ENCODE measurements at places on chromosomes 1 and 21.

- DNase-seq: no peak
Observed at GRCh38 chr1:219689774-219690173, 76.9 kb upstream of the ZC3H11B start.

DNA sequence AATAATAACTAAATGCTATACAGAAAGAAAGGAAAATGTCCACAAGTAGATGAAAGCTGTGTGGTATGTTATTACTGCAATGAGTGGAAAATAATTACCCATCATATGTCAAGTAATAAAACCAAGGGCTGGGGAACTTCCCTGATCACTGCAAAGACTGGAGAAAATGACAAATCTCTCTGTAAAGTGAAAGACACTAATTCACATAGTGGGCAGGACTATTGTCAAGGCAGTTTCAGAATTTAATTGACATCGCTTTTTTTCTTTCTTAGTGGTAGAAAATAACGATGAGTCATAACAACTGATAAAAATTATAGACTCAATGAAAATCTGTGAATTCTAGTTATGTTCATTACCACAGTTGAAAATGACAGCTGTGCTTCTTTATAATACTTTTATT, 153.7 kb upstream of the ST6GALNAC5 start:
- DNase-seq: no peak

GRCh38 chr1:31412732-31413404, at the start of gene SERINC2:
Gene SERINC2 (plus strand): TSS chr1:31413213. CDS start chr1:31413266, 53 bp downstream.
- DNase-seq: no peak

- no peak for DNase-seq
Observed at GRCh38 chr1:179938752-179939151, 15.9 kb upstream of the CEP350 start.

- DNase-seq: no peak
Observed at GRCh38 chr1:100703716-100704115, 15.8 kb upstream of the VCAM1 start.

DNA sequence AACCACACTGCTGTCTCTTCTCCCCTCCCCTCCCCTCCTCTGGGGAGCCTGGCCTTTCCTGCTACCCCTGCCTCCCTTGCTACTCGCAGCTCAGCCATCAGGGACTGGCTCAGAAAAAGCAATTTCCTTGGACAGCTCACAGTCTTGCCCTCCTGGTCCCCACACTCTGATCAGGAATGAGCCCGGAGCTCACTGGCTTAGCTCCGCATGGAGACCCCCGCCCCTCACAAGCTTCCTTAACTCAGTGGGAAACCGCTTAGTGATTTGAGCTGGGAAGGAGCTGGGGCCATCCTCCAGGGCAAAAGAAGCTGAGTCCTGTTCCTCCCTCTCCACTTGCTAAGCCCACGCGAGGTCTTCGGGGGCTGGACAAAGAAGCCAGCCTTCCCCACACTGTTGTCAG, 70.3 kb upstream of the ACTL8 start:
- DNase-seq: no peak

DNA sequence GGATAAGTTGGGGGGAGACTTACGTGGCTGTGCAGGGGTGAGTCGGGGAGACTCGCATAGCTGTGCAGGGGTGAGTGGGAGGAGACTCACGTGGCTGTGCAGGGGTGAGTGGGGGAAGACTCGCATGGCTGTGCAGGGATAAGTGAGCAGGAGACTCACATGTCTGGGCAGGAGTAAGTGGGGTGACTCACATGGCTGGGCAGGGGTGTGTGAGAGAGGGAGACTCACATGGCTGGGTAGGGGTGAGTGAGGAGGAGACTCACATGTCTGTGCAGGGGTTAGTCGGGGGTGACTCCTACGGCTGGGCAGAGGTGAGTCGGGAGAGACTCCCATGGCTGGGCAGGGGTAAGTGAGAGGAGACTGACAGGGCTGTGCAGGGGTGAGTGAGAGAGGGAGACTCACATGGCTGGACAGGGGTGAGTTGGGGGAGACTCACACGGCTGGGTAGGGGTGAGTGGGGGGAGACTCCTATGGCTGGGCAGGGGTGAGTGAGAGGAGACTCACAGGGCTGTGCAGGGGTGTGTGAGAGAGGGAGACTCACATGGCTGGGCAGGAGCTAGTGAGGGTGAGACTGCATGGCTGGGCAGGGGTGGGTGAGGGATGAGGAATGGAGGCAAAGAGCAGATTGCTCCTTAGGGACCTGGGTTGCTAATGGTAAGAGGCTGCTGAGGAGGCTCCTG, 56.0 kb upstream of the ABCG1 start:
- no peak for DNase-seq

- peak; percentile 55 for DNase-seq
Observed at GRCh38 chr1:117059334-117059677, 820 bp upstream of the TTF2 start.

- DNase-seq: no peak
Observed at GRCh38 chr1:232472485-232473041, 157.4 kb downstream of the SIPA1L2 start.

DNA sequence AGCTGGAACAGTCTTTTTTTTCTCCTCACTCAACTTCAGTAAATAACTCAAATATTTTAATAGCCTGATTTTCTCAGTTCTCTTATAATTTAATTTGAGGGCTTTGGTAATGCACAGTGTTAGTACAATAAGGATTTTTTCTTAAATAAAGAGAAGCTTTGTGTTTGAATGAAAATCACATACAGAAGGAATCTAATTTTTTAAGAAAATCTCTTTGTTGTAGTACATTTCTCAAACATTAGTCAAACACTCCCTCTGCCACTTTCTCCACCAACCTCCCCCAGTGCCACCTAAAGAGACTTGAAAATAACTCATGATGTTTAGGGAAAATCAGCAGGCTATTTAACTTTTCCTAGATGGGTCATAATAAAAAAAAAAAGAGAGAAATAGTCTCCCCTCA, 42.3 kb upstream of the ACP6 start:
- DNase-seq: no peak

DNA sequence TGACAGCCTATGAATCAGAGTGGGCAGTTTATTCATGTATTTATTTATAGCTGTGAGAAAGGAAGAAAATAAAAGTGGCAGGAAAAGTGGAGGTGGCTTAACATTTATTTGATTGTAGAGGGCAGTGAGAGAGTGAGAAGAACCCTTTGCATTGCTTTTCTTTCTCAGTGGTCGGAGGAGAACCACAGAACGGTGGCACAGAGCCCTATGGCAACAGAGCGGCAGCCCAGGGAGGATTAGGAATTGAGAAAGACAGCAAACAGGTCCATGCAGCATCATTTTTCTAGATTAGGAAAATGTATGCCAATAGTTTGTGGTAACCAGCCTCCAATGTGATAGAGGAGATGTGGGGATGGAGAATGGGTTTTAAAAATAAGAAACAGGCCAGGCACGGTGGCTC, 53.1 kb downstream of the NMNAT2 start:
- DNase-seq: no peak

DNA sequence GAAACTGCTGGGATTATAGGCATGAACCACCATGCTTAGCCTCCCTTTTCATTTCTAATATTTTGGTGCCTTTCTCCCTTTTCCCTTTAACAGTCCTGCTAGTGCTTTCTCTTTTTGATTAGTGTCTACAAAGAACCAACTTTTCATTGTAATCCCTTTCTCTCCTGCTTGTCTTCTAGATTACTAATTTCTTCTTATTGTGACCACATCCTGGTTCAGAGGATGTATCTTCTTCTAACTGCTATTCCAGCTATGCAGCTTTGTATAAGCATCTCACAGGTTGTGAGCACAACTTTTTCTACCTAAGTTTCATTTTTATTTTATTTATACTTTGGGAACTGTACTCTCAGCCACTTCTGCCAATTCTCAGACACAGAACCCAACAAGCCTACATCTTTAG, 14.7 kb downstream of the ZNF648 start:
- no peak for DNase-seq

DNA sequence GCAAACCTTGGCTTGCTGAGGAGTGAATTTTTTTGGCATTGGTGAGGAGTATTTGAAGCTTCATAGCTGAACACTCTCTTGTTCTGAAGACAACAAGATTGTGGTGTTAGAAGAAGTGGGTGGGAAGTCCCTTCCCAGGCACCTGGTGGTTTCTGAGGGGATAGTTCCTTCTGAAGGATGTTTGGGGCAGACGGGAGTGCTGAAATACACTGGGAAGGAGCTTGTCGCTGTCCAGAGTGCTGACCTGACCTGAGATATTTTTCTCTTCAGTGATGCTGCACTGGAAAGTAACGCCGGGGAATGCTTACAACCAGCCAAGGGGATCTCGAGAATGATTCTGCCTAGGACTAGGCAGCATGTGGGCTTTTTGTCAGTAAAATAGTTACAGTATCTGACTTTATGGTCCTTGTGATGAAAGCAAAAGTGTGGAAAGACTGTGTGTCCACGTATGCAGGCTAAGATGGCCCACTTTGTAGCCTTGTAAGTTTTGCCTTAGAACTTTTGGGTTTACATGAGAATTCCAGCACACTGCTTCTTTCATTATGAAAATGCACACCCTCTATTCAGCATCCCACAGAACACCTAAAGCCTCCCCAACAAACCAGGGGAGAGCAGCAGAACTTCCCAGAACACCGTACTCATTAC, 33.1 kb upstream of the NFASC start:
- no peak for DNase-seq

- no peak for DNase-seq
Observed at GRCh38 chr21:45724345-45724961, 80.9 kb downstream of the PCBP3 start.

- DNase-seq: peak; percentile 17
Observed at GRCh38 chr1:91884459-91885212, 1.3 kb downstream of the TGFBR3 start.

GRCh38 chr1:117342397-117342796, 24.9 kb upstream of the MAN1A2 start:
- no peak for DNase-seq

GRCh38 chr1:75986478-75986877, 54.3 kb upstream of the ASB17 start:
- DNase-seq: no peak

DNA sequence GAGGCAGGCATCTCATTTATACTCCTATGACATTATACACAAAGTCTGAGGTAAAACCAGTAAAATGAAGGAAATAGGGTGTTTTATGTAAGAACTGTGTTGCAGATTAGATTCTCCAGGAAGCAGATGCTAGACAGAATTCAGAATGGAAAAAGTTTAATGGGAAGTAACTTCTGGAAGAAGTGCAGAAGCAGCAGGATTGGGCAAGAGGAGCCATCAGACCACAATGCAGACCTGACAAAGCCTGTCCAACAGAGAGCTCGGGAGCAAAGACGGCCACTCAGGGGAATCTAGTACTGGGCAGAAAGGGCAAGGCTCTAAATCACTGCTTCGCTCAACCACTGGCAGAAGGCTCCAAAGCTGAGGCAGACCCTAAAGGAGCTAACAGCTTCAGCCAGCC, 33.7 kb downstream of the FBXO42 start:
- DNase-seq: no peak

DNA sequence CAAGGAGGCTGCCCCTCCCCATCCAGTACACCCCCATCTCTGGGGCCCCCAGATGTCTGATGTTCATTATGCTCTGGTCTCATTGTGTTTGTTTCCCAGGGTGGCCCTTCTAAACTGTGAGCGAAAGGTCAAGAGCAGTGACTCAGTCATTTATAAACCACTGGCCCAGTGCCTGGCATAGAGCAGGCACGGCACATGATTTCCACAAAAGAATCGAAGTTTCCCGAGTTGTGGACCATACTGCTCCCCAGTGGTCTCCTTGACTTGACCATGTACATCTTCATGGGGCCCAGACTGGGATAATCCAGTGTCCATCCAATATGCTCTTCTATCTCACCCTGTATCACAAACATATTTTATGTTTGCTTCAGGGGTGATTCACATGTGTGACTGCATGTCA, 153.3 kb downstream of the NR5A2 start:
- DNase-seq: no peak

GRCh38 chr1:15160626-15161025, 7.1 kb downstream of the TMEM51 start:
- DNase-seq: no peak

GRCh38 chr1:47534436-47534835, 96.6 kb downstream of the FOXD2 start:
- DNase-seq: no peak

DNA sequence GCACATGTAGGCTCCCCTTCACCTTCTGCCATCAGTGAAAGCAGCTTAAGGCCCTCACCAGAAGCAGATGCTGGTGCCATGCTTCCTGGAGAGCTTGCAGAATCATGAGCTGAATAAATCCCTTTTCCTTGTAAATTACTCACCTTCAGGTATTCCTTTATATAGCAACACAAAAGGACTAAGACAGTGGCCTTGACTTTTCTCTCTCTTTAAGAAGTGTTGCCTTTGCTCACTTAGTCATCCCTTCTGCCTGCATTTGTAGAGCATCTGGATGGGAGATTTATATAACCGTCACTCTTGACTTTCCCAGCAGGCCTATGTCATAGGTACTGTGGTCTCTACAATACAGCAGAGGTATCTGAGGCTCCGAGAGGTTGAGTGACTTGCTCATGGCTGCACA, 3.7 kb downstream of the PCSK9 start:
- no peak for DNase-seq

GRCh38 chr1:13514821-13515220, 1.0 kb upstream of the LRRC38 start:
- DNase-seq: no peak

- peak; percentile 32 for DNase-seq
Observed at GRCh38 chr1:54542120-54542961, 5.7 kb upstream of the ACOT11 start.

- peak; percentile 32 for DNase-seq
Observed at GRCh38 chr1:87953732-87954344, 625.2 kb downstream of the LMO4 start.

- DNase-seq: no peak
Observed at GRCh38 chr1:183467687-183468086, 4.6 kb upstream of the SMG7 start.

- DNase-seq: no peak
Observed at GRCh38 chr1:52582116-52582696, 20.0 kb upstream of the GPX7 start.

DNA sequence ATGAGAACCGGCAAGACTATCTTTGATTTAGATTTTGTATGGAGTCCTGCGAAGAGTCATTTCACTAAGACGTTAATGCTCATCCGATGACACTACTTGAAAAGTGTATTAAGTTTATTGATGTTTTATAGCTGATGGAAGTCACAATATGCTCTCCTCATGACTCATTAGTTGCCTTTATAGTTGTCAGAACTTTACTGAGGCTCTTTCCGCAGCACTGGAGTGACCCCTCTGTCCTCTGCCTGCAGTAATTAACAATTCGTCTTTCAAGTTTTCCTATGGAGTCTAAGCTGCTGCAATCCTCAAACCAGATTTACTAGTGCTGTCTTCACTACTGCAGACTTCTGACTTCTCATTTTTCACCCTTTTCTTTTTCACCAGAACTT, 853 bp downstream of the USP16 start:
- no peak for DNase-seq
